ENCODE measurements at places on chromosomes 1 and 21.
A peak's percentile ranks its signal among the peaks of the same experiment; 100 is the strongest.

- no peak for DNase-seq
These were observed 69.4 kb downstream of the C1orf21 start for GRCh38 chr1:184456189-184456588.

DNA sequence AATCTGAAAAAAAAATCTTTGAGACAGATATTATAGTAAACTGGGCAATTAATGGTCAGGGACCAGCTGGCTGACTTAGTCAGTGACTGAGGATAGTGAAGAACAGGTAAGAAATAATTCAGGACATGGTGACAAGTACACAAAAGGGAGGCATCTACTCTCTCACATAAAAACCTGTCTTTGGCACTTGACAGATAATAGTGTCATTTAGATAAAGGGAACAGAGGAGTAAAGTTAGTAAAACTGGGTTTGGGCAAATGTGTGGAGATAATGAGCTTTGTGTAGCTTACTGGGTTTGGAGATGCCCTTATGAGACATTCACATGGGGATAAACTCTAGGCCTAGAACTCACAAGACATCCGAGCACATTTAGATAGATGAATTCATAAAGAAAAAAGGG is 4.0 kb downstream of the SSX2IP start:
- DNase-seq, result no peak

DNA sequence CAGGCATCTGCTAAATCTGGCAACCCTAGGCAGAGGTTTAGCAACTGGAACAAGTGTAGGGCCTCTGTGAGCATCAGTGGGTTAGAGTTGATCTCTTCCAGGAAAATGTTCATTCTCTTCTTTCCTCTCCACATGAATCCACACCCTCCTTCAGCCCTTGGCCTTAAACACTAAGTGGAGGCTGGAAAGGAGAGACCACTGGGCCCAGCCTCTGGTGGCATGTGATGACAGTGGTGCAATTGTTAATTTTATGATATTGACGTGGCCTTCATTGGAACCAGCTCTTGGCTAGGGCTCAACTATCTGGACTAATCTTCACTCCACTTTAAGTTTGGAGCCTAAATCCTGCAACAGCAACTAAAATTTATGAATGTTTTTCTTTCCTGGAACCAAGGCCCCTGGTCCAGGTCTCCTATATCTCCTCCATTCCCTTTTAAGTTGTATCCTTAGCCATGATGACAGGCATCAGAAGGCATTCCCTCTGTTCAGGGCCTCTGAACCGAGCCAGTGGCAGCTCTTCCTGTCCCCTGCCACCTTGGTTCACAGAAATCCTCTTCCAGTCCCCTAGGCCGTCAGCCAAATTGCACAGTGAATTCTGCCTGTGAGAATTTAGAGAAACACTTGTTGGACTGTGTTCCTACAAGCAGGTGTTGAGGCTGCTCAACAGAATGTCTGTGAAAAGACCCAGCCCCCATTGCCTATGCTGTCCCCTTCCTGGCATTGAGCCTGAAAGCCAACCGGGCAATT is 132.2 kb downstream of the PSMG1 start:
- no peak for DNase-seq

DNA sequence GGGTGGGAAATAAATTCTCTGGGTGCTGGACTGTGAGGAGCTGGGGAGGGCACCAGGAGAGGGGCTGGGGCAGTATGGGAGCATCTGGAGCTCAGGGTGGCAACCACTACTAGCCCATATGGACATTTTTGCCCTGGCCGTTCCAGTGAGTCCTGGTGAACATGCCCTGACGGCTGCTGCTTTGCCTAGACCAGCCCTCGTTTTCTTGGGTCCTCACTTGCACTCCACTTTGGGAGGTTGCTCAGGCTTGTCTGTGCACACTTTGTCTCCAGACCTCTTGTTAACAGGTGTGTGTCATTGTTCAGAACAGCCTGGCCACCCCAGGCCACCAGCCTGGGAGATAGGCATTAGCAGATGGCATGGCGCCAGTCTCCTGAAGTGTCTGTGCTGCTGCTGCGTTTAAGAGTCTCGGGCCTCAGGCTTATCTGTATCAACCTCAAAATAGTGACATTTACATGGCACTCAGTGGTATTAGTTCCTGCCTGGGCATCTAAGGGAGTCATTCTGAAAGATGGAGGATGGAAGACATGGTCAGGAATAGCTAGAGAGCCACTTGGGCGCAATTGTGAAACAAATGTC is 190.5 kb downstream of the PTPRU start:
- no peak for DNase-seq

DNA sequence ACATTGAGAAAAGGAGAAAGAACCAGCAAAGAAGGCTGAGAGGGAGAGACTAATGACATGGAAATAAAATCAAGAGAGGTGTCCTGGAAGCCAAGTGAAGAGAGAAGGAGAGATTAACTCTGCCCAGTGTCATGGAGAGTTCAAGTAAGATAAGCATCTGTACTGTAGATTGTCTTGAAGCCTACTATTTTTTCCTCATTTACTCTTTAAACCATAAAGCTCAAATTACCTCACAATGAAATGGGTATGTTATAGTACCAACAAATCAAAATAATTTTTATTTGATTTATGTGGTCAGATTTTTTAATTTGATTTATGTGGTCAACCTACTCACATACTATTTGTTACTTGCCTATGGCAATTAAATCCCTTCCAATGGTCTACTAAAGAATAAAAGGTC is 5.2 kb upstream of the PALMD start:
- DNase-seq, result no peak

DNA sequence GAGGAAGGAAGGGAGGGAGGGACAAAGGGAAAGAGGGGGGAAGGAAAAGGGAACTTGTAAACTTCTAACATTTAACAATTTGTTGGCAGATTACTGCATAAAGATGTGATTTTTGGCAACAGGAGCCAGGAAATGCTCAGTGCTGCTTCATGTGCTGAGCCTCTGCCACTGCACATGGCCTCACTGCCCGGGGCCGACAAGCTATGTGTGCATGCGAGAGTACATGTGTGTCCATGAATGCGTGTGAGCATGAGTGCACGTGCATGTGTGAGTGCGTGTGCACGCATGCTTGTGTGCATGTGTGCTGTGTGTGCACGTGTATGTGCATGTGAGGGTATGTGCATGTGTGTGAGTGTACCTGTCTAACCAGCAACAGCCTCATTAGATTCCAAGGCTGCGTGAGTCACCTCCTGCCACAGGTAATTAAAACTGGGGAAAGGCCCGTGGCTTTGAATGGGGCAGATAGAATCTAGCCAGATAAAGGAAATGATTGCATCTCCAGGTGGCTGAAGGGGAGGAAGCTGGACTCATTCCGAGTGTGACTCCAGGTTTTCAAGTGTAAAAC is 41.4 kb upstream of the TSPEAR start:
- no peak for DNase-seq

GRCh38 chr1:151908228-151908691 is 1.1 kb downstream of the THEM4 start:
- DNase-seq, result no peak

DNA sequence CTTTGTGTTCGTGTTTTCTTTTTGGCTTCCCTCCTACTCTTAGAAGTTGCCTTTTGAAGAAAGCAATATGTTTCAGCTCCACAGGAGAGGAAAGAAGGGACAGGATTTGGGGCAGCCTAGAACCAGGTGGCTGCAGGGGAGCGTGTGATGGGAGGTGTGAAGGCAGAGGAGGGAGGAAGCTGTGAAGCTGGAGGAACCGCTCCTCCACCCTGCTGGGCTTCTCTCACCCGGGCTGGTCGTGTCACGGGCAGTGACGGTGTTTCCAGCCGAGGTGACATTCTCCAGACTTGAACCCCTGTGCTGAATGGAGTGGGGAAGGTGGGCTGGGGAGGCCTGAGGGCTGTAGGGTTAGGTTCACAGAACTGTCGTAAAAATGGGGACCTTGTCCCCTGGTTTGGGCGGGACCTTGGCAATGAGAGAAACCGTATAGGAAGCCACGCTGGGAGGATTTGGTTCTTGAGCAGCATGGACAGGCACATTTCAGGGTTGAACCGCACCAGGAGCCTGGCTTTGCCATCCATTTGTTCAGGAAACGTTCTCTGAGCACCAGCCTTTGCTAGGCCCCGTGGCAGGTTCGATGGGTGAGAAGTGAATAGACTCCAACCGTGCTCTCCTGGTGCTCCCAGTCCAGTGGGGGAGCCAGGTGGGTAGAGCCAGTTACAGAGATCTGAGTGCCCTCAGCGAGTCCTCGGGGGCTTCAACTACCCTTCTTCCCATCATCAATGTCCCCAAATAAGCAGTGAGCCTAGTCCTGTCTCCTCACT is 103.0 kb downstream of the PRDM2 start:
- no peak for DNase-seq

DNA sequence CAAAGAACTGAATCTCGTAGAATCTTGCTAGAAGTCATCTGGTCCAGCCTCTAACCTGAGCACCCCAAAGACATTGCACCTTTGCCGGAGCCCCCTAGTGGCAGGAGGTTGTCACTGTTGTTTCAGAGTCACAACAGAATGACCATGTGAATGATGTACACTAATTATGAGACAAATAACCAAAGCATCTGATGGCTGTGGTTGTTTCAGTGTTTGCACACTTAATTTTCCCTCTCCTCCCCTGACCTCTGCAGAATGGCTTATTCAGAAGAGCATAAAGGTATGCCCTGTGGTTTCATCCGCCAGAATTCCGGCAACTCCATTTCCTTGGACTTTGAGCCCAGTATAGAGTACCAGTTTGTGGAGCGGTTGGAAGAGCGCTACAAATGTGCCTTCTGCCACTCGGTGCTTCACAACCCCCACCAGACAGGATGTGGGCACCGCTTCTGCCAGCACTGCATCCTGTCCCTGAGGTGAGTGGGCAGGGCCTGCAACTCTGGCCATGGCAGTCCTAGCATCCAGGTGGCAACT is 26.4 kb downstream of the TRAF5 start:
- peak; percentile 52 for DNase-seq
